Epithelial cell of proximal tubule (primary cell): ENCODE measurements at places on chromosomes 5 and 9. TPM values are rescaled to one million over a fixed set of nuclear protein-coding genes. Genes with fewer than 3 reads are reported as not detected.

- no peak for DNase-seq
Observed at GRCh38 chr9:86575825-86576525, 221.8 kb upstream of the TUT7 start.

DNA sequence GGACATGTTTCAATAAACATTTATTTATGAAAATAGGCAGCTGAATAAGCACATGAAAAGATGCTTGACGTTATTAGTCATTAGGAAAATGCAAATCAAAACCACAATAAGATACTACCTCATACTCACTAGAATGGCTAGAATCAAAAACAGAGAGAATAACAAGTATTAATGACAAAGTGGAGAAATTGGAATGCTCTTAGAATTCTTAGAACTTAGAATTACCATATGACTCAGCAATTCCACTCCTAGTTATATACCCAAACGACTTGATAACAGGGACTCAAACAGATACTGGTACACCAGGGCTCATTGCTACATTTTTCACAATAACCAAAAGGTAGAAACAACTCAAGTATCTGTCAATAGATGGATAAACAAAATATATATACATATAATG, 15.1 kb upstream of the TRIM36 start:
- no peak for DNase-seq

- DNase-seq = peak; percentile 61
Observed at GRCh38 chr5:57493034-57493433, 10.4 kb upstream of the ACTBL2 start.

Gene SLC6A19
- not detected in 2 replicates for total RNA-seq
